Activated CD4-positive, alpha-beta T cell treated with anti-CD3 and anti-CD28 coated beads, Interleukin-2, amount 10 ng/mL, durations not matched to agents 7 days and 5 days (primary cell): ENCODE measurements at places on chromosomes 1 and 21. TPM values are rescaled to one million over a fixed set of nuclear protein-coding genes. Genes with fewer than 3 reads are reported as not detected.
A peak's percentile ranks its signal among the peaks of the same experiment; 100 is the strongest.

The PRR9 gene
- total RNA-seq: not detected

DNA sequence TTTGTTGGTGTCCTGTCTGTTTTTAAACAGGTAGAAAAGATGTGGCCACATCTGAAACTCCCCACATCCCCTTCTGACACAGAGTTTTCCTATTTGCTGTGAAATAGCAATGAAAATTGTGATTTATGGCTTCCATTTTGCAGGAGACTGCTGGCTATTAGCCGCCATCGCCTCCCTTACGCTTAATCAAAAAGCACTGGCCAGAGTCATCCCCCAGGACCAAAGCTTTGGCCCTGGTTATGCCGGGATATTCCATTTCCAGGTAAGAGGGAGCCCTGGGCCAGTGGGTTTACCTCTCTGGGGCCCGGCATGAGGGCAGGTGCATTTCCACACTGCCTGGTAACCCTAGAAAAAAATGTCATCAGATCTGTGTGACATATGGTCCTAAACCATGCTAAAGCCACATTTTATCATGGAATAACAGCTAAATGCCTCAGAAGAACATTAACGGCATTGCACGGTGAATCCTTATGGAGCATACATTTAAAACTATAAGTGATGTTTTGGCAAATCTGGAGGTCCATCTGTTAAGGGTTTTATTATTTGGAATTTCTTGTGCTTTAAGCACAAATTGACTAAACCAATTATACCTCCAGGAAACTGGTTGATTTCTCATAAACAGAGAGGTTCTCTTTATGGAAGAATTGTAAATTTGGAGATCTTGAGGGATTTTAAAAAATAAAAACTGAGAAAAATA, 12.3 kb downstream of the CAPN9 start:
- no peak for DNase-seq

DNA sequence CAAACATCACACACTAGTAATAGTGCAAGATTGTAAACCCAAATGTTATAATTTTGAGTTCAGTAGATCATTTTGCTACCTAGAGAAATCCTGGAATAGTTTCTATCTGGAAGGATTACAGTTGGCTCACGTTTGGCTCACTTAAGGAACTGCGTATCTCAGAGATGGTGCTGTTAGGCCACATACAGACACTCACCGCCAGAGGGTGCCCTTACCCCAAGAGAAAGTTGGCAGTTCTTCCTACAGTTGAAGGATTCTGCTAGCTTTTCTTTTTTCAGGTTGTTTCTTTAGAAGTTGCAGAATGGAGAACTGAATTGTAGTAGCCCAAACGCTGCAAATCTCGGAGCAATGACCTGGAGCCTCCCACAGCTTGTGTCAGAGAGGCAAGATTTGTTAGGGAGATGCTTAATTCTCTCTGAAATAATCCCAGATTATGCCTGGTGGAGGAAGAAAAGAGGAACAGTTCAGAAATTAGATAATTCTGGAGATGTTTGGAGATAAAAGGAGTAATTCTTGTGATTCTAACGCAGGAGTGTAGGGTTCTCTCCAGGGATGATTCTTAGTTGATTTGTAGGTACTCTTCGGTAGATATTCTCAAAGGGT, 87.9 kb upstream of the PAPPA2 start:
- peak; percentile 67 for DNase-seq

GRCh38 chr1:109721042-109721441, 9.0 kb downstream of the GSTM5 start:
- DNase-seq: no peak

- peak; percentile 61 for DNase-seq
These were observed 103.6 kb upstream of the IVNS1ABP start for GRCh38 chr1:185420588-185421081.

- DNase-seq: no peak
These were observed 60.6 kb downstream of the NUF2 start for GRCh38 chr1:163382395-163382794.

- no peak for DNase-seq
These were observed 12.4 kb upstream of the SPATA1 start for GRCh38 chr1:84493747-84494146.

DNA sequence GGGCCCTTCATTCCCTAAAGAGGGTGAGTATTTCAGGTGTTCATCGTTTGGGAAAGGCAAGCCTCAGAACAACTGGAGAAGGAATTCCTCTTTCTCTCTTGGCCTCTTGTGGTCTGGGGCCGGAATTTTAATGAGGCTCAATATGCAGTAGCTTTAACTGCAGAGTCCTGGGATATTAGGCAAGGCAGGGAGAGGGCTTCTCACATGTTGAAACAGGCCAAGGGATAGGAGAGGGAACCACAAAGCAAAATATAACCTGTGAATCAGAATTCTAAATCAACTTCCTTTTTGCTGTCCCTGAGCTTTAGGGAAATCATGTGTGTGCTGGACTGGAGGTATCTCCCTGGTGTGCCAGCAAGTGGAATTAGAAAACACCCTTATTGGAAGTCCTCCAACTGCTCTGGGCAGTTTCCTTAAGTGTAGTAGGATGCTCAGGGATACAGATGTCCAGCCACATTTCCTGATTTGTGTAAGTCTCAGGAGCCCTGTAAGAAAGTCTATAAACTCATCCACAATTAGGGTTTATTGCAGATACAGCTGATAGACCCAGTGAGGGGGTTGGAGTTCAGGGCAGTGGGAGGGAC, 215.8 kb upstream of the ZRANB2 start:
- DNase-seq: no peak
